ENCODE measurements at places on chromosomes 2 and 18.

GRCh38 chr18:3451183-3451988, 1.4 kb downstream of the TGIF1 start:
- DNase-seq, result peak; percentile 59

DNA sequence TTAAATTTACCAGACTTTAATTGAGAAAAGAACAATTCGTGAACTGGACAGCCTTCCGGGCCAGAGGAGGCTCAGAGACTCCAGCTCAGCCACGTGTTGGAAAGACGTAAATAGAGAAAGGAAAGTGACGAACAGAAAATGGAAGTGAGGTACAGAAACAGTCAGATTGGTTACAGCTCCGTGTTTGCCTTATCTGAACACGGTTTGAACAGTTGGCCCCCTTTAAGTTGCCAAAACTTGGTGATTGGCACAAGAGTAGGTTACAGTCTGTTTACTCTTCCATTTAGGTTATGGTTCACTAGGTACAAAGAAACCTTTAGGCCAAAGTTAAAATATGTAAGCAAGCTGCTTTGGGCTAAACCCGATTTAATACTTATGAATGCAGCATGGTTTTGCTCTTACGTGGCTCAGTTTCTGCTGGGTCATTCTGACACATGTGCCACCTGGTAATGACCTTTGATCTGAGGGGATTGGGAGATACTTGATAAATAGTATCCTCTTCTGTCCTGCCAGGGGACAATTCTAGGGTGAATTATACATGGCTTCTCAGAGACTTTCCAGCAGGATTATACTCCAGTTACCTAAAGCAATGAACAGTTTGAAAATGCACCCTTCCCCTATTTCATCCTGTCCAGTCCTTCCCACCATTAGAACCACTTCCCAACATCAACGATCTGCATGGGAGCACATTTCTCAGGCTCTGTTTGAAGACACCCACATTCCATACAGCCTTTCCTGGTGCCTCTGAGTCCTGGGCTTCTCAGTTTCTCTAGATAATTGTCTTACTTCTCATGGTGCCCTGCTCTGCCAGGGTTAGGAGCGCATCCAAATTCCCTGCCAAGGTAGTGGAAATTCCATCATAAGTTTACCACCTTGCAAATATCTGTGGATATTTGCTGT, 65.1 kb upstream of the TGIF1 start:
- DNase-seq, result no peak

DNA sequence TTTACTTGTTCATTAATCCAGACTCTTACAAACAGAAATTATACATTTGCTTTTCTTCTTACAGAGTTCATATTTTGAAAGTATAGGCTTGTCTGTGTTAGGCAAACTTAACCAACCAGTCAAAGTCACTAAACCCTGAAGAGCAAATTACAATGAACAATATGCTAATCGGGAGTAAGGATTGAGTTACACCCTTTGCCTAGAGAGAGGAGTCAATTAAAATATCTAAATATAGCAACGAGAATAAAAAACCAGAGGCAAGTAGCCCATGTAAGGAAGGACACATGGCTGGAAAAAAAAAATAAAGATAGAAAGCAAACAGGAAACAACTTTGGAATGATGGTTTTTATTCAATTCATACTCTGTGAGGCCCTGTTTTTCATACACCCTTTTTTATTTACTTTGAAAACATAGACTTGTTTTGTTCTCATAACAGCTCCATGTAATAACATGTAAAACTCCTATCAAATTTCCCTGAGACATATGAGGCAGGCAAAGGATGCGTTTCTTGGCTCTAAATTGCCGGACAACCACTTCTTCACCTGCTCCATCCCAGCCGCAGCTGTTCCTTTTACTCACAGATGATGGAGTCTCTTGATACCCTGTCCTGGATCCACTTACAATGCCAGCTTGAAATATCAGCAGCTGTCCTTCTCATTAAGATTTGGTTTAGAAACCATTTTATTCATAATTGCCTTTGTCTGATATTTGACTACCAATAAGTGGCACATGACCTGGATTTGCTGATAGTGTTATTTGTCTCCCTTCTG, 767.7 kb upstream of the GCFC2 start:
- DNase-seq, result peak; percentile 10

DNA sequence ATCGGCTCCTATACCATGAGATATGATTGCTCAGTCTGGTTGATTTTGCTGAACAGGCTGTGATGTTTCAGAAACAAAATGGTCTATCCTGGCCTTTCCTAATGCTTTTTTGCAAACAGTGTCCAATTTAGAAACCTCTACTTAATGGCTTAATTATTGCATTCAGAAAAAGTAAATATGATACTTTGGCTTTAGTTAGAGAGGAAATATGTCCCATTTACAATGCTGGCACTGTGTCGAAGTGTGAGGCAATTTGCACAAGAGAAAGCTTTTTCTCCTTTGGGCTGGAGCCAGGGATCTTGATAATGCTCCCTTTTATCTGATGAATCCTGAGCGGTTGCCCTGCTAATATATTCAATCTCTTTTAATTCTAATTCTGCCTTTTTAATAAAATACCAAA, 418.9 kb downstream of the EPHA4 start:
- DNase-seq, result no peak

DNA sequence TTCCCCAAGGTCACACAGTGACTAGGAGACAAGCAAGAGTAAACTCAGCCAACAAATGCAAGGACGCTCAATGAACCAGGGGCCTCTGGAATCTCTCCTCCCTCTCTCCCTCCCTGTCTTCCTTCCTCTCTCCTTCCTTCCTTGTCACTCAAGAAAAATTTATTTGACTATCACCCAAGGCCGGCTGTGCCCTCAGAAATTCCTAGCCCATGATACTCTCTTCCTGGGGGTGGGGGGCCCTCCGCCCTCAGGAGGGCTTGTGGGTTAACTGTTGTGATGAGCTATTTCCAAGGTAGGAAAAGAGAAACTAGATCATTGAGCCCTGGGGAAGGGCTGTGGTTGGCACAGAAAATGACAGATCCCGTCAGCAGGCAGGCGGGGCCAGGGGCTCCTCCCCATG, 21.7 kb downstream of the INHBB start:
- DNase-seq, result no peak

DNA sequence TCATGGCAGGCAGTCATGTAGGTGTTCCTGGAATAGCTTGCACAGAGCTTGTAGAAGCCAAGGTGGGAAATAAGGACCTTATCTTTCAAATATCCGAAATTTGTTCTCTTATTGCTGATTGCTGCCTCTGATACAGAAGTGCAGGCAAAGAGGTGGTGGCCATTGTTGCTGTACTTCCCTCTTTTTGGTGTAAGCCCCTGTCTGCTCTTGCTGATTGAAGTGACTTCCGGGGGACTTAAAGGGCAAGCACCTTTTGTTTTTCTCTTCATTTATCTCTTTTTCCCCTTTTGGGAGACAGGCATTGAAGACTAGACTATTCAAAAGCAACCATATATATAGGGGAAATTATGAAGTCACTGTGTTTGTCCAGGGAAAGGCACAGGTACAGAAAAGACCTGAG, 131.6 kb upstream of the OTX1 start:
- DNase-seq, result no peak

GRCh38 chr2:453132-453531, 165.2 kb upstream of the ALKAL2 start:
- DNase-seq, result no peak

DNA sequence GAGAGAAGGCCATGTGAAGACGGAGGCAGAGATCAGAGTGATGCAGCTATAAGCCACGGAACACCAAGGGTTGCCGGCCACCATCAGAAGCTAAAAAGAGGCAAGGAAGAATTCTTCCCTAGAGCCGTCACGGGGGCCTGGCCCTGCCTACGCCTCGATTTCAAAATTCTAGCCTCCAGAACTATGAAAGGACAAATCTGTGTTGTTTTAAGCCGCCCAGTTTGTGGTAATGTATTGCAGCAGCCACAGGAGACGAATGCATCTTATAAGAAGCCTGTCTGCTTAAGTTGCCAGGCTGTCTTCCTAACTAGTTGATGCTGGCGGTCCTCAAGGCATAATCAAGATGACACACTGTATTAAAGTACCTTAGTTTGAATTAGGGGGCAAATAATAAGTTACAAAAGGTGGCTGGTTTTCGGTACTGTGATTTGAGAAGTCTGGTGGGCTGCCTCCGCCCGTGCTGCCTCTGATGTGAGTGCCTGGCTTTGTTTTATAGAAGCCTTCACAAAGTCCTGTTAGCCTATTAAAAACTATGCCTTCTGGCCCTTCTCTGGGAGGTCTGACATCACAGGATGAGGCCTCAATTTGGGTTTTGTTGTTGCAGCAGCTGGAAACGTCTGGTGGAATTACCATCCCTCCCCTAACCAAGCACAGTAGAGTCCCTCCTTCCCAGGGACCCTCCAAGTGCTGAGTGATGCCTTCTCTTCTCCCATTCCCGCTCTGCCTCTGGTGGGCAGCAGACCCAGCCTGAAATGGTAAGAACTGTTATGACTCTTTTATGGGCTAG, 53.6 kb downstream of the SRD5A2 start:
- no peak for DNase-seq

- DNase-seq, result peak; percentile 45
Measured at GRCh38 chr2:104638859-104639202, 215.1 kb upstream of the POU3F3 start.

GRCh38 chr2:45979065-45979464, 318.1 kb upstream of the EPAS1 start:
- DNase-seq, result no peak

DNA sequence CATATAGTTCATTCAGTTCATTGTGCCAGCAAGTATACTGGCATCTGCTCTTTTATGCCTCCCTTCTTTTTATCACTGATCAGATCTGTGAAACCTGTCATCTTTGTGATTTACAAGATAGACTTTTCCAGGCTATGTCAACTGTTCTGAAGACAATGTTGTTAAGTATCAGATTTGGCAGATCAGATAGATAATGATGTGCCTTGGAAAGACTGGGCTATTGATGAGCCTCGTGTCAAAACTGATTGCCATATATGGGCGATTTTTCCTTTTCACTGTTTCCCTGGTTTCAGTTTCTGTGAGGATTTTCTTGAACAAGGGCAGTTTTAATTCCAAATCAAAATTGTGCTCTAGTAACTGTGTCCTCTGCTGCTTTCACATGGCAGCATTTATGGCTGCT, 26.6 kb downstream of the INSIG2 start:
- no peak for DNase-seq

- no peak for DNase-seq
Measured at GRCh38 chr2:17177088-17177487, 341.2 kb downstream of the RAD51AP2 start.

GRCh38 chr2:184178229-184178628, 420.1 kb upstream of the ZNF804A start:
- no peak for DNase-seq

DNA sequence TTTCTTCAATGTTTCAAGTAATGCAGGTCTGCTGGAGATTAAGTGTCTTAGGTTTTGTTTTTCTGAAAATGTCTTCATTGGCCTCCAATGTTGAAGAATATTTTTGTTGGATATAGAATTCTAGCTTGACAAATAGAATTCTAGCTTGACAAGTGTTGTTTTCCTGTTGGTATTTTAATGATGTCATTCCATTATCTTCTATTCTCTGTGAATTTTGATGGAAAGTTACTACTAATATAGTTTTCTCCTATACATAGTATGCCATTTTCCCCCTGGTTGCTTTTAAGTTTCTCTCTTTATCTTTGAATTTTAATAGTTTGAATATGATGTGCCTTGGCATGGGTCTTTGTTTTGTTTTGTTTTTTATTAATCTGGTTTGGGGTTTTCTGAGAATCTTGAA, 119.9 kb downstream of the RAPGEF4 start:
- DNase-seq, result no peak

DNA sequence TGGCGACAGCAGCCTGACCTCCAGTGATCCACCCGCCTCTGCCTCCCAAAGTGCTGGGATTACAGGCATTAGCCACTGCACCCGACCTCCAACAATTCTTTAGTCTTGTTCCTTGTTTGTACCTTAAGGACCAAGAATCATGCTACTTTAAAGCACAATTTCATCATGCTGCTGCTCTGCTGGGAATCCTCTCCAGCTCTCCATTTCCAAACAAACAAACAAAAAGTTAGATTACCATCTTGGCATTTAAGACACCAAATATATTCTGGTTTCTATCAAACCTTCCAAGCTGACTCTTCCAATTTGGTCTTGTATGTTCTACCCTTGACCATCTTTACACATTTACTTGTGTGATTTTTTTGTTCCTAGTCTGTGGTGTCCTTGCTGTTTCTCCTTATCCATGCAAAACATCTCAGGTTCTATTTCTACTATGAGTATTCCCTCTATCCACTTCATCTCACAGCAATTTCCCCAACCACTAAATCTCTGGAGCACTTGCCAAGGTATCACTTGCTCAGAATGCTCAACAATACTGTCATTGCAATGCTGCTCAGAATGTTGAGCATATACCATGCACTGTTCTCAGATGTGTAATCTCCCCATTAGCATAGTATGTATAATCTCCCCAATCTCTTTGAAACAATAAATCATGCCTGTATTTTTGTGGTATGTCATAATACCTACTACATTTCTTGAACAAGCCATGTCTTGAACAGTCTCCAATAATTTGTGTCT, 73.2 kb upstream of the GALNT5 start:
- no peak for DNase-seq

DNA sequence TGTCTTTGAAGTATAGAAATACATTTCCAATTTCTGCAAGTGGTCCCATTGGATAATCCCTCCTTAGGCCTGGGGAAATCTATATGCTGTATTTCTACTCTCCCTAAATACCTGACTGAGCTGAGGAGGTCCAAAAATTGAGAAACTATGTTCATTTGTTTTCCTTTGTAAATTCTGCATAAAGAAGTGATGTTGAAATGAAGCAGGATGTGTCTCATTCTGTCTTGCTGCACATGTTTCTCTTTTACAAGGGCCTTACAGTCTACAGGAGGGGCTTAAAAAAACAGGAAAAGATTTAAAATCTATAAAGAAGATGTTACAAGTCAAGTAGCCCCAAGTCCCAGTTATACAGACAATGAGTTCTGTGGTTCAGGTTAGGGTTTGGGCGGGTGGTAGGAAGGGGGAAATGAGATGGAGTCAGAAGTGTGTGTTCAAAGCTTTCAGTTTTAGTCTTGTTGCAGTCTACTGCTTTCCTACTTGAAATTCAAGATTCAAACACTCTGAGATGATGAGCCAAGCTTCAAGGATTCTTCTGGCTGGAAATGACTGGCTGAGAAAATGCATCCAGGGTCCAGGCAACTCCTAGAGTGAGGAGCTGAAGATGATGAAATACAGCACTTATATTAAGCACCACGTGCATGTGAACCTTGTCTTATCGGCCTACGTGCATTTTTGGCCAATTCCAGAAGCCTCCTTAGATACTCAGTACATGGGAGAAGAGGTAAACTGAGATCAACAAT, 146.3 kb upstream of the CELF4 start:
- no peak for DNase-seq

GRCh38 chr18:77457681-77458080, 208.0 kb downstream of the GALR1 start:
- DNase-seq, result no peak

- no peak for DNase-seq
Measured at GRCh38 chr2:42336361-42336965, 24.6 kb downstream of the COX7A2L start.

GRCh38 chr18:65230311-65230710, 520.5 kb upstream of the CDH7 start:
- DNase-seq, result no peak

GRCh38 chr2:107436281-107436680, 390.4 kb upstream of the RGPD4 start:
- no peak for DNase-seq

Measured in BE2C (cell line).